ENCODE measurements at places on chromosomes 12 and 14.
A peak's percentile ranks its signal among the peaks of the same experiment; 100 is the strongest.

- no peak for DNase-seq
These were observed 104.4 kb upstream of the DIO2 start for GRCh38 chr14:80315681-80316080.

DNA sequence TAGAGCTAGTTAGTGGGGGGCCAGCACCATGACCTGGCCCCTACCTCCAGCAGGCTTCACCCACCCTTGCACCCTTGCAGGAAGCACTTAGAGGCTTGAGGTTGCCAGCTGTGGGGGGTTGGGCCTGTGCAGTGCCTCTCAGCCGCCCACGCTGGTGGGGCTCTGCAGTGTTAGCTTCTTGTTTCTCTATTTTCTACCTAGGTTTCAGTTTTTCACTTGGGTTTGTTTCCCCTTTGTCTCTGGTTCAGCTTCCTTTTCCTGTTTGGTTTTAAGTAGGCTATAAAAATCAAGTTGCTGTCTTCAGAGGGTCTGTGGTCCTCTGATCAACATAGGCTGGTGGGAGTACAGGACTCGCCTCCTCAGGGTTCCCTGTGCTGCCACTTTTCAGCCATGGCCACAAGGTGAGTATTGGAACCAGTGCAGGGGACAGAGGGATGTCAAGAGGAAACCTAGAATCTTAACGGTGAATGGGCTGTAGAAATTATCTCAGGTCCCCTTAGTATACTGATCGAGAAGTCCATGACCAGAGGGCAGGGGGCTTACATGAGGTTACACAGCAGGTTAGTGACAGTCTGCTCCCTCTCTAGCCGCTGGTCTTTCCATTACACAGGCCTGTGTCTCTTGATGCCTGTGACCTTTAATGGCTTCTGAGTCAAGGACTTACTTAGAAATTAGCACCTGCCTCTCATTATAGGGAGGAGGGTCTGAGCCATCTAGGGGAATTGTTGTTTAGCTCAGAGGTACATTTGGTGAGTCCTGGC is at the start of gene EVL:
TSS of gene EVL (plus strand) at position 312 of the 761 bp plus-strand sequence. CDS start at position 391, 79 bp downstream.
- peak; percentile 81 for DNase-seq

DNA sequence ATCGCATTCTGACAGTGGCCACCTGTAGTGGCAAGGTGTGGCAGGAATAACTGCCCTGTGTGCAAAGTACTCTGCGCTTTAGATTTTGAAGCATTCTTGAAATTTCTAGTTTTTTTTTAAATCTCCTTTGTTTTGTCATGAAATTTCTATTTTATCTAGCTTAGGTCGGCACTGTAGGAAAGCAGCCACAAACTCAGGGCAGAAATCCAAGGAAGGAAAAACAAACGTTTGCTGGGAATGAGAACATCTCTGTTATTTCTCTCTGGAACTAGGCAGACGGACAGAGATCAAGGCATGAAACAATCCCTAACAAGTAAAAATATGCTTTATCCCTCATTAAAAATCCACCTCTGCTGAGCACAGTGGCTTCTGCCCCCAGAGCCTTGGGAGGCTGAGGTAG is 1.3 kb upstream of the NR2C1 start:
- no peak for DNase-seq

- no peak for DNase-seq
These were observed at the start of gene DHH for GRCh38 chr12:49094160-49094974. Gene DHH, minus strand, starts transcription at chr12:49094801. Its CDS starts 289 bp downstream, at chr12:49094512.
